ENCODE measurements at places on chromosomes 7 and 10. TPM values are rescaled to one million over a fixed set of nuclear protein-coding genes. Genes with fewer than 3 reads are reported as not detected.

Gene NEUROD6
- not detected for total RNA-seq

Gene SPDYE18
- total RNA-seq = 2.9 TPM

Gene CFAP43
- total RNA-seq = 1.7 TPM

Gene TRIM50
- not detected for total RNA-seq

Gene TMEM209
- 15.5 TPM for total RNA-seq

Gene LIPK
- not detected for total RNA-seq

Gene SPDYE3
- not detected for total RNA-seq

Gene TMEM270
- total RNA-seq = not detected

Gene GIMAP2
- 6.0 TPM for total RNA-seq

Gene GALNT17
- total RNA-seq = 90.1 TPM

Gene CYP26A1
- total RNA-seq = not detected

Gene C10orf67
- 0.13 TPM for total RNA-seq

Gene ABCA13
- total RNA-seq = 0.20 TPM

Gene HK1
- 35.8 TPM for total RNA-seq

Gene HOXA7
- 0.75 TPM for total RNA-seq

Gene EBF3
- 0.78 TPM for total RNA-seq

Gene SFTPA1
- 6.6 TPM for total RNA-seq

Gene SPDYE8
- not detected for total RNA-seq

Gene FLNC
- 51.2 TPM for total RNA-seq

Gene SFRP4
- 97.1 TPM for total RNA-seq

Gene MYL10
- not detected for total RNA-seq

Gene PILRA
- total RNA-seq = 25.9 TPM

Gene RGR
- not detected for total RNA-seq

Gene CCDC172
- total RNA-seq = not detected

Gene ANLN
- 1.2 TPM for total RNA-seq

Gene PLA2G12B
- not detected for total RNA-seq
